ENCODE measurements at places on chromosomes 13 and 19.

DNA sequence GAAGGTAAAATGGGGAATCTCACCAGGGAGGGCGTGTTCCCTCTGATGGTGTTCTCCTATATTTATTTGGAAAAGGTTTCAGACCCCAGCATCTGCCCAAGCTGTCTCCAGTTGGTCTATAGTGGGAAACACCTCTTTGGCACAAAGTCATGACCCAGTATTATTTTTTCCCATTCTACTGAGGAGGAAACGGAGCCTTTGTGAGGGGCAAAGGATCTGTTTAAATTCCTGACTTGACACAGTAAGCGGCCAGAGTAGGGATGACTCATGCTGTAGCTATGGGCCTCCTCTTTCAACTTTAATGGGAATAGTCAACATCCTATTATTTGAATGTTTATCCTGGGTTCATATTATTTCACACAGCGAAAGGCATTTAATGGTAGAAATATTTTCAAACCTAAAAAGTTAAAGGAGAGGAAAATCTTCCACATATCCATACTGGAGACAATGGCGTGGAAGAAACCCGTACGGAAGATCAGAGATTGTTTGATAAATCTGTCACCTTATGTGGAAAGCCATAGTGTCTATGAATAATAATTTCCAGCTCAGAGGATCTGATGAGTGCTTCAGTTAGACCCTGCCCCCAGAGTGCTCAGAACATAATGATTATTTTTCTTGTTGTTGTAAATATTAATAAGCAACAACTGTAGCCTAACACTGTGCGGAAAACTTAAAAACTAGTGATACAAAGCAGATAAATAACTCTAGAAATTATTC, 126.0 kb downstream of the FOXO1 start:
- DNase-seq, result no peak

DNA sequence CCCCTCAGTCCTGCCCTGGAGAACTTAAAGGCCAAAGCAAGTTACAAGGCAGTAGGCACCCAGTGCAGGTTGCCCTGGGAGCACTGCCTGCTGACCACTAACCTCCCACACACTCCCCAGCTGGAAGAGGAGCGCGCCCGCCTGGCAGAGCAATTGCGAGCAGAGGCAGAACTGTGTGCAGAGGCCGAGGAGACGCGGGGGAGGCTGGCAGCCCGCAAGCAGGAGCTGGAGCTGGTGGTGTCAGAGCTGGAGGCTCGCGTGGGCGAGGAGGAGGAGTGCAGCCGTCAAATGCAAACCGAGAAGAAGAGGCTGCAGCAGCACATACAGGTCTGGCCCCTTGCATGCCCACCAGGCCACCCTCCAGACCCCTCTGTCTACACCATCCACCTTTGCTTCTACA, 61.1 kb downstream of the KCNC3 start:
- no peak for DNase-seq

GRCh38 chr19:7152568-7152967, 83.1 kb downstream of the ZNF557 start:
- no peak for DNase-seq

- DNase-seq, result no peak
Measured at GRCh38 chr19:32168111-32168510, 177.3 kb upstream of the ZNF507 start.

DNA sequence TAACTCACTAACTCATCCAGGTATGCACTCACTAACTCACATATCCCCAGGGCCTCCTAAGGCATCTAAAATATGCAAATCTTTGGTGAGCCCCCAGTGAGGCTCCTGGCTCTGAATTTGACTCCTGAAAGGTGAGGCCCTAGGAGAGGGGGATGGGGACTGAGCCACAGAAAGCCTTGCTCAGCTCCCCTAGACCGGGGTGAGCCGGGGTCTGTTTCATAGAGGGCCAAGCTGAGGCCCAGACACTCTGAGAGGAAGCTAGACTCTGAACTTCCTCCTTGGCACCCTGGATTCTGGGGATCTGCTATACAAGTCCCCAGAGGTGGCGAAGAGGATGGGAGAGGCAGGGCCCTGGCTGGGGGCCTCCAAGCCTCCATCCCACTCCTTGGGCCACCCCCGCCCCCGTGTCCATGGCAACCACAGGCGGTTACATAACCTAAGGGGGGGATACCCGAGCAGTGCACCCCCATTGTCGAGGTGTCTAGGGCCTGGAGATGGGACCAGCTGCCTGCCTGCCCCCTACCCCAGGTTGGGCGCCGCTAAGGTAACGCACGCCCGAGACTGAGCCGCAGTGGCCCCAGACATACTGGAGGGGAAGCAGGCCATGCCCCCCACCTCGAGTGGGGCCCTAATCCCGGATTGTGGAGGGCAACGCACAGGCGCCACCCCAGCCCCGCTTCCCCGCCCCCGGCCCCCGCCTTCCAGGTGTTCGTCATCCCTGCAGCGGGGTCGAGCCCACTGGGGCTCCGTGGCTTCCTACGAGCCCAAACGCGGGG, 646 bp downstream of the ABHD8 start:
- DNase-seq, result no peak

GRCh38 chr13:39527961-39528660, 74.9 kb downstream of the LHFPL6 start:
- DNase-seq, result no peak

- no peak for DNase-seq
Measured at GRCh38 chr13:43058831-43059230, 35.4 kb downstream of the DNAJC15 start.

GRCh38 chr19:30672926-30673325, 300.7 kb downstream of the ZNF536 start:
- no peak for DNase-seq

GRCh38 chr13:47206111-47206510, 309.3 kb upstream of the HTR2A start:
- no peak for DNase-seq

DNA sequence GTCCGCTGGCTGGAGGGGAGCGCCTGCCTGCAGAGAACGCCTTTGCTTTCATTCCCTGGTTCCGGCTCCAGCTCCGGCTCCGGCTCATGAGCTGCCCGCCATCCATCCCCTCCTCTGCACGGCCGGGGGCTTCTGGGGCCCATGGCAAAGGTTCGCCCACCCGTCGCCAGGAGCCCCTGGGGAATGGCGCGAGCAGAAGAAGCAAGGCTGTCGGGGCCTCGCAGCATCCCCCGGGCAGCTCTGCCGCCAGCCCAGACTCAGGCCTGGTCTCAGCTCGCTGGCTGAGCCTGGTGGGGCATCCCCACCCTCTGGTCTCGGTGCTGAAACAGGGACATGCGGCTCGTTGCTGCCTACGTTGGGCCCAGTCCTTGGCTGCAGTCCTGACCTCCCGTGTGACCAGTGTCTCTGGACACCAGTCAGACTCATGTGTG, 96.8 kb downstream of the KDM4B start:
- no peak for DNase-seq

GRCh38 chr13:91323349-91323748, 24.1 kb upstream of the MIR17HG start:
- DNase-seq, result no peak

DNA sequence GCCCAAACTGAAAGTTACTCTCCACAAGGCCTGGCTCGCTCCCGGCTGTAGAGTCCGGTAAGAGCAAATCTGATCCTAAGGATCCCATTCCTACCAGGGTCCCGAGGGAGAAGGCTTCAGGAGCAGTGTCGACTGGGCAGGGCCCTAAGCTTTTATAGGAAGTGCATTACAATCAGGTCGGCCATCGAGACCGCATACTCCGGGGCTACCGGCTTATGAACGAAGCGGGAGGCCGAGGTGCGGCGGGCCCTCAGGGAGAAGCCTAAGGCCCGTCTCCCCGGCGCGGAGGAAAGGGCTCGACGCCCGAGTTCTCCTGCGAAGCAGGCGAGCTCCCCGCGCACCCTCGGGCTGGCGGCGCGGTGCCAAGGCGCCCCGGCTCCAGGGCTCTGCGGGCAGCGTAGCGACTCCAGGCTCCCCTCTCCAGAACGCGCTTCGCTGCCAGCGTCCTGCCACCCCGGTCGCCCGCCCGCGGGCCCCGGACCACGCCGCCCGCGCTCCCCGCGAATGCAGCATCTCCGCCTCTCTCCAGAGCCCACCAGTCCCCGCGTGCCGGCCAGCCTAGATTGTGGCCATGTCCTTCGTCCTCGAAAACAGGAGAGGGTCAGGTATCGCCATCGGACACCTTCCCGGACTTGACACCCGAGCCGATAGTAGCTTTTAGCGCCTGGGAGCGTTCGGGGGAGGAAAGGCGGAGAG, 1.4 kb downstream of the EFNB2 start:
- no peak for DNase-seq

DNA sequence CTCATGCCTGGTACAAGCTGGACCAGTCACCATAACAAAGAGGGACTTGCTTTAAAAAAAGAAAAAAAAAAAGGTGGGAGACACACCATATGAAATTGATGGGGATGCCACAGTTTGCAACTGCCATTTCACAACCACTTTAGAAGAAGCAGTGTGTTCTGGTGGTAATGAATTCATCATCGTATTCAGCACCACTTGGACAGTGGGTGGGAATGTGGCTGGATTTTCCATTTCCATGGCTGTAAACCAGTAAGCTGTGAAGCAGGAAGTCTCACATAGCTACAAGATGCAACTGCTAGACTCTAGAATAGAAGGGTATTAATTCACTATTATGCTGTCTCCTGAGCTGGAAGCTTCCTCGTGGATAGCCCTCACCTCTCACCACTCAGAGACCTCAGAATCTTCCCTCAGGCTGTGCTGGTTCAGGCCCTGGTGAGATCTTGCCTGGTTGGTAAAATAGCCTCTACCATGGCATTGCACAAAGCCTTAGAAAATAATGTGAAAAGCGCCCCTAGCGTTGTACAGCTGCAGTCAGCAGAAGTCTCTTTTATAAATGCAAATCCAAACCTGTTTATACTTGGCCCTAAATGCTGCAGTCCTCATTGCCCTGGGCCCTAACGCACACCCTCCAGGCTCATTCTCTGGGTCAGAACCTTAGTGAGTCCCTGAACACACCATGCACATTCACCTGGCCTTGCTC, 150.7 kb downstream of the KCTD15 start:
- DNase-seq, result no peak

GRCh38 chr19:31177246-31177645, 172.0 kb downstream of the TSHZ3 start:
- DNase-seq, result no peak

GRCh38 chr13:98506322-98506721, 70.6 kb downstream of the STK24 start:
- DNase-seq, result no peak

- DNase-seq, result no peak
Measured at GRCh38 chr19:6015841-6016545, 38.1 kb upstream of the RANBP3 start.

DNA sequence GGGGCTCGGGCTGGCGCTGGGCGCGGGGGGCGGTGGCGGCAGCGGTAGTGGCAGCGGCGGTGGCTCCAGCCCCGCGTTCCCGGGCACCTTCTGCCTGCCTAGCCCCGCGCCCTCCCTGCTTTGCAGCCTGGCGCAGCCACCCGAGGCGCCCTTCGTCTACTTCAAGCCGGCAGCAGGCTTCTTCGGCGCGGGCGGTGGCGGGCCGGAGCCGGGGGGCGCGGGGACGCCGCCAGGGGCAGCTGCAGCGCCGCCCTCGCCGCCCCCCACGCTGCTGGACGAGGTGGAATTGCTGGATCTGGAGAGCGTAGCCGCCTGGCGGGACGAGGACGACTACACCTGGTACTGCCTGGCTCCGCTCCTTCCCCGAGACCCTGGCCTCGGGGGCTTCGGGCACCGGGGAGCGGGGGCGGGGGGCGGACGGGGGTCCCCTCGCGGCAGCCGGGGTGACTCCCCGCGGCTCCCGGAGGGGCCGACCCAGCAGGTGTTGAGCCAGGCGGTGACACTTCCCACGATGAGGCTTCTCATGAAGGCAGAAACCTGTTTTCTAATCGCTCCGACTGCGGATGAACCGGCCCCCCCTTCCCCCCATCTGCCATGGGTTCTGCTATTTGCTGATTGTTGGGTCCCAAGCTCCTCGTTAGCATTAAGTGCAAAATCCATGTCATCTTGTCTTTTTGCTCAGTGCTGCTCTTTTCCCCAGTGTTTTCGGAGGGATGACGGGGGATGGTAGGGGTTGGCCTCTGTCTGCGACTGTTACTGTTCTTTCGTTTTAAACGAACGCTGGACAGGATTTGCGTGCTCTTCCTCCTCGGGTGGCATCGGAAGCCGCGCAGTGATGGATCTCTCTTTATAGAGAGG, 943 bp downstream of the SLAIN1 start:
- no peak for DNase-seq

- DNase-seq, result no peak
Measured at GRCh38 chr13:101382701-101383100, 33.6 kb downstream of the NALCN start.

DNA sequence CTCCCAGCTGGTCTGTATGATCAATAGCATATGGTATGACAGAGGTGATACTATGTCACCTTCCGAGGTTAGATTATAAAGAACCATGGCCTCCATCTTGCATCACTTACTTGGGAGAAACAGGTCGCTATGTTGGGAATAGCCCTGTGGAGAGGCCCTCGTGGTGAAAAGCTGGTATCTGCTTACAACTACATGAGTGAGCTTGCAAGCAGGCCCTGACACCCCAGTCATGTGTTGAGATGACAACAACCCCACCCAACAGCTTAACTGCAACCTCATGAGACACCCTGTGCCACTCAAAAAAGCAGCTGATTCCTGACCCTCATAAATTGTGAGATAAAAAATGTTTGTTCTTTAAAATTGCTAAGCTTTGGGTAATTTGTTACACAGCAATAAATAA, 18.8 kb downstream of the MTRF1 start:
- DNase-seq, result no peak

DNA sequence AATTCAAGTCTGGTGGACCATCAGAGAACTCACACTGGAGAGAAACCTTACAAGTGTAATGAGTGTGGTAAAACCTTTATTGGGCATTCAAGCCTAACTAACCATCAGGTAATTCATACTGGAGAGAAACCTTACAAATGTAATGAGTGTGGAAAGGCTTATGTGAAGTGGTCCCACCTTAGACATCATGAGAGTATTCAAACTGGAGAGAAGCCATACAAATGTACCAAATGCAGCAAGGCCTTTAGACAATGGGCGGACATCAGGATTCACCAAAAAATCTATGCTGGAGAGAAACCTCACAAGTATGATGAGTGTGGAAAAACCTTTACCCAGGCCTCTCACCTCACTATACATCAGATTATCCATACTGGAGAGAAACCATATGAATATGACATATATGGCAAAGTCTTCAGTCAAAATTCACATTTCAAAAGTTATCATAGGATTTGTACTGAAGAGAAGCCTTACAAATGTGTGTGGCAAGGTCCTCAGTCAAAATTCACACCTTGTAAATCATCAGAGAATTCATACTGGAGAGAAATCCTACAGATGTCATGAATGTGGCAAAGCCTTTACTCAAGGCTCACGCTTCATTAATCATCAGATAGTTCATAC, 19.7 kb upstream of the ZNF665 start:
- no peak for DNase-seq
